G401 (cell line): ENCODE measurements at places on chromosomes 2 and 18.

- DNase-seq: no peak
Measured at GRCh38 chr2:239259603-239260298, 141.1 kb downstream of the HDAC4 start.

DNA sequence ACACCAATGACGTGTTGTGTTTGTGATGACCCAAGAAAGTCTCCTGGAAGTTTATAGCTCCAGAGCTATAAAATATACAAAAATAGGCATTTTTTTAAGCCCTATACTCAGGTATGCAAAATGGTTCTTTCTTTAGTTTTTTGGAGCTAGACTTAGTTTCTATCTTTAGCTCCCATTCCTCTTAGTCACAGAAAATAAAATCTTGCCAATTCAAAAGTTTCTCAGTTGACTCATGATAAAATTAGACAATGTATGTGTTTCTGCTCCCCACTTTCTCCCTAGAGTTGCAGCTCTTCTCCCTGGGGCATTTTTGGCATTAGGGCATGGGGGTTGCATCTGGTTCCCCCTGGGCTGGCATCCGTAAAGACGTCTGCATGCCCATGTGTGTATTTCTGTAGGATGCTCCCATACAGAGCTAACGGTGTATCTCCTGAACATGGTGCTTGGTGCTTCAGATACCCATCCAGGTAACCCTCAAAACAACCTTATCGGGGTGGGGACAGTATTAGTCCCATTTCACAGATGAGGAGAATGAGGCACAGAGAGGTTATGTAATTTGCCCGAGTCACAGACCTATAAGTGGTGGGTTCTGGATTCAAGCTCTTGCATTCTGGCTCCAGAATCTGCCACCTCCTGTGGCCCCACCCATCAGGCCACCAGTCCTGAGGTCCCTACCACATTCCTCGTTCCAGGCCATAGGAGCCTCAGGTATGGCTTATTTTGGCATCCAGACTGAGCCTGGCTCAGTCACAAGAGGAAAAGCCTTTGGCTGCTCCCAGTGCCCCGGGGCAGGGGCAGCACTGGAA is 43.1 kb upstream of the ASAP2 start:
- no peak for DNase-seq

- DNase-seq: peak; percentile 70
Measured at GRCh38 chr2:9231291-9232165, 24.9 kb downstream of the ASAP2 start.

GRCh38 chr2:181268174-181268867 is 188.9 kb upstream of the ITGA4 start:
- no peak for DNase-seq

- DNase-seq: no peak
Measured at GRCh38 chr2:120262761-120263428, 10.2 kb downstream of the RALB start.

- DNase-seq: no peak
Measured at GRCh38 chr2:224278531-224278930, 123.4 kb downstream of the FAM124B start.

DNA sequence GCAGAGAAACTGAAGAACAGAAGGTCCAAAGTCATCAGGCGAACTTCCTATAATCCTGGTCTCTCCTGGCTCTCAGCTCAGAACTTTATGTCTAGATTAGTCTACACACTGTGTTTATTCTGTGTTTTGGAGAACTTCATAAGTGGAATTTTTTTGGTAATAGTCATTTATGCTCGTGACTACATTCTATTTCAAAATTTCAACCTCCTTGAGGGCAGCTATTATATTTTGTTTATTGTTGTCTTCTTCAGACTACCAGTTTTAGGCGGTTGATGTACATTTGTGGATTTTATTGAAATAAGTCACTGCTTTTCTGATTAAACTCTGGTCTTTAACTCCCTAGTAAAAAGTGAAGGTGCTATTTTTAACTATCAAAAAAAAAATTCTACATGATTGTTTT is 816.6 kb downstream of the SATB2 start:
- DNase-seq: no peak

- DNase-seq: no peak
Measured at GRCh38 chr18:69397096-69397495, 3.6 kb upstream of the DOK6 start.

- no peak for DNase-seq
Measured at GRCh38 chr2:151264157-151264825, 2.6 kb upstream of the RBM43 start.

DNA sequence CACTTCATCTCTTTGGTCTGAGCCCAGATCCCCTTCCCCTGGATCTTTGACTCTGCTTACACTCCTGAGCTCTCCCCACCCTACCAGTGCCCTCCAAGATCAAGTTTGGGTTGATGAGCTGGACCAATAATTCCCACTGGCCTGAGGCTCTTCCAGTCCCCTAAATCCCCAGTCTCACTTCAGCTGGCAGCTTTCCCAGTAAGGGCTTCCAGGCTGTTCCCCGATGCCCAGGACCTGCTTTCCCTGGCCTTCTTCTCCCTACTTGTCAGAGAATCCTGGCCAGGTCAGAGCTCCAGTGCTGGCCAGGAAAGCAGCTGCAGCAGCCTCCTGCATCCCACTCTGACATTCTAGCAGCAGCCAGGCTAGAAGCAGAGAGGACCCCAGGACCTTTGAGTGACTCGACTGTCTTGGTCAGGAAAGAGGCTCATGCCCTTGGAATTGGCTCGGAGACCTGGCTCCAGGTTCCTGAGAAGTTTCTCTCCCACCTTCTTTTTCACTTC is 3.5 kb downstream of the WNT6 start:
- DNase-seq: no peak

- DNase-seq: no peak
Measured at GRCh38 chr2:230520875-230521155, 104.8 kb downstream of the SP100 start.

- DNase-seq: no peak
Measured at GRCh38 chr2:218893349-218894150, 12.9 kb downstream of the WNT10A start.

DNA sequence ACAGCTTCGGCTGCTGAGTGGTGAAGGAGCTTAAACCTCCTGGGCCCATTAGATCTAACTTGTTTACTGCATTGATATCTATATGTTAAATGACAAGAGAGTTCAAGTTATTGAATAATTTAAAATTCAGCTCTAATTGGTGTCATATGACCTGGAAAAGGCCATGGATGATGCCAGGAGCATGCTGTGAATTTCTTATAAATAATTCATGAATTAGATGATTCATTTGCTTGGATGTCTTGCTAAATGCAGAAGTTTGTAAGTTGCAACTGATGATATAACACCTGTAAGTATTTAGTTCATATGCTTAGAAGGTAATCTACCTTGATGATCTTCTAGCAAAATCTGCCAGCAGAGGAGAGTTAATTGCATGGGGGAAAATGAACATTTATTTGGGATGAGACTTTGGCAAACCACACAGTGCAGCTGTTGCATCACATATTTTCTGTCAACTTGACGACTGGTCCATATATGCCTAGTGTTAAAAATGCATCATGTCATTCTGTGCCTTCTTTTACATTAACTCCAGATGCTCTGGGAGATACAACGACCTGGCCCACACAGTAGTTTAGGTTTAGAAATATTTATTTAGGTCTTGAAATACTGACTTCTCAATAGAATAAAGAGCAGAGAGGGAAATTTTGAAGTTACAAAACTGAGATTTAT is 226.3 kb downstream of the KIAA1328 start:
- DNase-seq: no peak

- DNase-seq: no peak
Measured at GRCh38 chr2:72367530-72368225, 220.0 kb upstream of the CYP26B1 start.

DNA sequence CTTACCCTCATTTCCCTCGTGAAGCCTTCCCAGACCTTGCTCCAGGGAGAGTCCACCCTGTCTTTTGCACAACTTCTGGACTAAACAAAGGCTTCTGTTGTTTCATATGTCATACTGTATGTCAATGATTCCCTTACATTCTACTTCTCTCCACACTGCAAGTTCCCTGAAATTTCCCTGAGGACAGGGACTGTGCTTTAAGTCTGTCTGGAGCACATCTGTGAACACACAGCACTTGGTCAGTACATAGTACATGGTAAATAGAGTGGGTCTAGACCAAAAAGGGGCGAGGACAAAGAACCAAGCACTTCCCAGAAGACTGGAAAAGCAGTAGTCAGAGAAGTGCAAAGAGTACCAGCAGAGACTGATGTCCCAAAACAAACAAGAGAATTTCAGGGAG is 23.7 kb upstream of the IMPA2 start:
- no peak for DNase-seq

- peak; percentile 66 for DNase-seq
Measured at GRCh38 chr2:128377071-128377910, 58.6 kb upstream of the HS6ST1 start.

DNA sequence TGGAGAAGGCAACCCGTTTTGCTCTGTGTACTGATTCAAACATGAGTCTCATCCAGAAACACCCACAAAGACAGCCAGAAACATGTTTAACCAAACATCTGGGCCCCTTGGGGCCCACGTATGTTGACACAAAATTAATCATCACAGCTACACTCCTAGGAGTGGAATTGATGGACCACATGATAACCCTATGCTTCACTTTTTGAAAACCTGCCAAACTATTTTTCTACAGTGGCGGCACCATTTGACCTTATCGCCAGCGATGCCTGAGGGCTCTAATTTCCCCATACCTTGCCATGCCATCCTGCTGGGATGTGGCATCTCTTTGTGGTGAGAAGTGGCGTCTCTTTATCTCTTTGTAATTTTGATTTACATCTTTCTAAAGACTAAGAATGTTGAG is 38.5 kb downstream of the PSMG2 start:
- no peak for DNase-seq

- DNase-seq: peak; percentile 89
Measured at GRCh38 chr2:127901339-127902056, 15.7 kb upstream of the AMMECR1L start.

- no peak for DNase-seq
Measured at GRCh38 chr2:230983566-230983965, 12.4 kb upstream of the SPATA3 start.

DNA sequence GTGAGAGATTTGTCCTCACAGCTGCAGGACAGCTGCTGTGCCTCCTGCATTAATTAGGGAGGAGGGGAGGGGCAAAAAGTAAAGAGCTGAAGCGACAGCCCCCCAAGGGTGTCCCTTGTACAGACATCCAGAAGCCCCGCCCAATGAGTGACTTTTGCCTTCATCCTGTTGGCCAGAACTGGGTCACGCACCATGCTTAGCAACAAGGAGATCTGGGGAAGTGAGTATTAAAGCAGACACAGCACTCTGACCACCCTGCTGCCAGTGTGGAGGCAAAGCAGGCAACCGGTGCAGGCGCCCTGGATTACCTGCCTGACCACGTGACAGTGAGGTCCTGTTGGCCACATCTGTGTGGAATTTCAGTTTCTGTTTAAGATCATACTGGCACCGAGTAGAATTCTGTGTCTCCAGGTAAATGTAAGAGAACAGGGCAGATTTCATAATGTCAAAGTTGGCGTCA is 21.5 kb upstream of the BIN1 start:
- DNase-seq: no peak

GRCh38 chr2:160934263-160934662 is 226.0 kb upstream of the TANK start:
- DNase-seq: no peak

- no peak for DNase-seq
Measured at GRCh38 chr18:10047237-10047636, 133.4 kb downstream of the VAPA start.

DNA sequence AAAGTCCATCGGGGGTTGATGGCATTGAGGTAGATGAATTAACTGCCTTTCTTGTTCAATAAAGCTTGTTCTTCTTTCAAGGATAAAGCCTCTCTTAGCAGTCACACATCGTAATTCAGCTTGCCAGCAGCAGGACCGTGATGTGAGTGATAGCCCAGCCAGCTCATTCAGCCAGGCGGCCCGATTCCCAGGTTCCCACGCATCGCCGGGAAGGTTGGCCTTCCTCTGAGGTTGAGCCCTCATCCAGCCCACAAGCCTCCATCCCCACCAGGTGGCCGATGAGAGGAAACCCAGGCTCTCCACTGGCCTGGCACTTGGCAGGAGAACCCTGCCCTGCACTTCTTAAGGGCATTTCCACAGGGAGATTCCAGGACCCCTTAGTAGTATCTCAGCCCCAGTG is 4.7 kb downstream of the AGAP1 start:
- DNase-seq: no peak

GRCh38 chr18:13178976-13179375 is 39.6 kb upstream of the LDLRAD4 start:
- DNase-seq: no peak

- no peak for DNase-seq
Measured at GRCh38 chr18:58095655-58096054, 51.6 kb downstream of the NEDD4L start.

GRCh38 chr2:88177556-88177955 is 7.4 kb downstream of the THNSL2 start:
- no peak for DNase-seq

DNA sequence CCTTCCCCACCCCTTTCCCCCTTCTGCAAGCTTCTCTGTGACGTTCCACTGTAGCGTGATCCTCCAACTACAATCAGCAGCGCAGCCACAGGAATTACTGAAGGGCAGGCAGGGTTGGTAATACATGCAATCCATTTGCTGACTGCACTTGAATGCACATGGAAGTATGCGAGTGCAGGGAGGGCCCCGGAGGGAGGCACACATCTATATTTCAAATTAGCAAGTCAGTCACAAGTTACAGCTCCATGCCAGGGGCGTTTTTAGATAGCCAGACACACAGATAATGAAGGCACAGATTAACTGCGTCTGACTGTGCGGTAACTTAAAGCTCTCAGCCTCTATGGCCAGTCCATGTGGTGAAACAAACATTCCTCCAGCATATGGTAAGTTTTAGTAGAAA is 209.2 kb upstream of the GATA6 start:
- no peak for DNase-seq

DNA sequence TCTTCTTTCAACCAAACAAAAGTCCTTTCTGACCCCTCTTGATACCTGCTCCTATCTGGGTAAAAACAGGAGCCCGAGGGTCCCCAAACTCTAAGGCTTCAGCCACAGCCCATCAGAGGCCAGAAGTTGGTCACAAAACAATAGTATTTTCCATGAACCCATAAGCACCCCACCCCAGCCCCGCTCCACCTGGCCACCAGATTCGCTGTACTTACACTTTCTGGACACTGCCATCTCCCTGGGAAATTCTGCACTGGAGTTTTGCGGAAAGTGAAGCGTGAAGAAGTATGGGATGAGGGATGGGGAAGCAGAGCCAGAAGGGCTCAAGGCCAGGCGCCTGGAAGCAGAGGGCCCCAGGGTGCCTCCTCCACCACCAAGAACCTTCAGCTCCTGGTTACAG is 5.2 kb upstream of the RUFY4 start:
- DNase-seq: no peak

DNA sequence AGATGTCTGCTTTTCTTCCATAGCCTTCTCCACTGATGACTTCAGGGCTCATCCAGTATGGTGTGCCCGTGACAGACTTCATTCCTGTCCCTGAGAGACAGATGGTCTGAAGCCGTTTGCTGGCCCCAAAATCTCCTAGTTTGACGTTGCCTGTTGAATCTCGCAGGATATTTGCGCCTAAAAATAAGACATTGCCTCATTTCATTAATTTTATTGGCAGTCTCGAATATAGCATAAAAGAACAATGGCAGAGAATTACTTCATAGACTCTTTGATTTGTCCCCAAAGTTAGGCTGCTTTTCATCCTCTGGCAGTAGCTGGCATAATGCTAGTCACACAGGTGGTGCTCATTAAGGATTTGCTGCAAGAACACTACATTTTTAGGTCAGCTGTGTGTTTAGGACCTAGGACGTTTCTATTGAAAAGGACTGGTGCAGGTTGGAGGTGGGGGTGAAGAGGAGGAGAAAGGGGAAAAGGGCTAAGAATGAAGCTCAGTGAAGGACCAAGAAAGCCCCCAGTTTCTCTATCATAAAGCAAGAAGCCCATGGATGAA is 14.7 kb upstream of the ERCC3 start:
- DNase-seq: peak; percentile 70

GRCh38 chr18:59149007-59149406 is 9.3 kb downstream of the SEC11C start:
- no peak for DNase-seq
